Mucosa of descending colon (tissue), 3 donors: ENCODE measurements at places on chromosomes 16 and 17. TPM values are rescaled to one million over a fixed set of nuclear protein-coding genes. Genes with fewer than 3 reads are reported as not detected.

GRCh38 chr17:68592009-68592408 lies 9.2 kb downstream of the FAM20A start:
- DNase-seq = no peak

DNA sequence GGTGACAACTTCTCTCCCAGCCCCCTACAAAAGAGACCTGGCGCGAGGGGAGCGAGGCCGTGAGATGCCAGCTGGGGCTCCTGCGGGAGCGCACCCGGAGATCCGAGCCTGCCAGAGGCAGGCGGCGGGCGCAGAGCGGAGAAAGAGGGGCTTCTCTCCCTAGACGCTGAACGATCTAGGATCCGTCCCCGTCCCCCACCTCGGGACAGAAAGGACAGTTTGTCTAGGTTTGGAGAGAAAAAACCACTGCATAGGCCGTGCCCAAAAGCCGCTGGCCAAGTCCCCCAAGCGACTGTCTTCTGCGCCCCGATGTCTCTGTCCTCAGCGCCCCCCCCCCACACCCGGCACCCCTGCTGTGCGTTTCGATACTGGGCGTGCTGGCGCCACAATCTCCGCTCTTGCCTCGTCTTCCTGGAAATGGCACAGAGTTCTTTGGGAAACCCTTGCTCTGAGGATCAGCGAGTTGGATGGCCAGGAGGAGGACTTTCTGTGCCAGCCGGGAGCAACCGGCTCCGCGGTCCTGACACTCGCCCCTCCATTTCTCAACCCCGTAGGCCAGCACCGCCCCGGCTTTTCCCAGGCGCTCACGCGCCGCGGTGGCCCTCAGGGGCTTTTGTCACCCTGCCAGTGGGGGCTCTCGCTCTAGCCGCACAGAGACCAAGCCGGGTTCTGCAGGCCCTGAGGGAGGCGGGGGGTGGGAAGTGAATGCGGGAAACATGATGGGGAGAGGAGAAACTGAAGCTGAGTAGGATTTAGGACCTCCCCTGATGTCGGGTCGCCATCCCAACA lies 1.0 kb downstream of the SSTR2 start:
- DNase-seq = no peak

DNA sequence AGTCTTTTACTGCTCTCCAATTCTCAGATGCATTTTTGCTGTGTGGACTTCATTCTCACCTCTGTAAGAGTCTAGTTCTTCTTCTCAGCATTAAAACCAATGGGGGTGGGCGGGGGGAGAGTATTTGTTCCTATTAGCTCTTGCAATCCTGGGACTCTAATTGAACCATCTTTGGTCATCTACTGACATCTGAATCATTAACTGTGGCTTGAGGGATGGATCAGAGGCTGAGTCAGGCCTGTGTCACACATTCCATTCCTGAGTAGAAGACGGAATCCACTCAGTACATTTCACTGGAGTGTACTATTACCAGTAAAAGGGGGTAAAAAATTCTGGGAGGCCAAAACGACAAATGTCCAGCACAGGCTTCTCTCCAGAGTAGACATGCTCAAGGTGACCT lies 12.8 kb upstream of the ZNF23 start:
- no peak for DNase-seq

DNA sequence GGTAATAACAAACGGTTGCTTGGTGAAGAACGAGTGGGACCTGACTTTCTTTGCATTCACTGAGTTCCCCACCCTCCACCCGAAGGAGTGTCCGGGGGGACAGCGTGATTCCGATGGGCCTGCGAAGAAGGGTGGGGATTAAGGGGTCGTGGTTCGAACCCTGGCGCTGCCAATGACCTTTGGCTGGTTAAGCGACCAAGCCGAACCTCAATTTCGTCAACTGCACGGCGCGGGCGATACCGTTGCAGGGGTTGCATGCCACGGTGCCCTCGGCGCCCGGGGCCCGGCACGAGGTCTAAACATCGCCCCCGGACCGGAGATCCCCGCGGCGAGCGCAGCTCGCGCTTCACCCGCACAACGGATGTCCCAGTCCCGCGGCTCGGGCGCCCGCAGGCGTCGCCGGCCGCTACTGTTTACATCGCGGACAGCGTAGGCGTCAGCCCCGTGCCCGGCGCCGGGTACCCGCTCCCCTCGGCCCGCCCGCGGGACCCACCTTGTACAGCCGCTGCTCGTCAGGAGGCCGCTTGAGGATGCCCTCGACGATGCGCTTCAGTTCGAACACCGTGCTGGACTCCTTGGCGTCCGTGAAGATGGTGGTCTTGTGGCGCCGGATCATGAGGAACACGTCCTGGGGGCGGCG lies 460 bp downstream of the ELOB start:
- no peak for DNase-seq

The TGFB1I1 gene
- 227 TPM for total RNA-seq

DNA sequence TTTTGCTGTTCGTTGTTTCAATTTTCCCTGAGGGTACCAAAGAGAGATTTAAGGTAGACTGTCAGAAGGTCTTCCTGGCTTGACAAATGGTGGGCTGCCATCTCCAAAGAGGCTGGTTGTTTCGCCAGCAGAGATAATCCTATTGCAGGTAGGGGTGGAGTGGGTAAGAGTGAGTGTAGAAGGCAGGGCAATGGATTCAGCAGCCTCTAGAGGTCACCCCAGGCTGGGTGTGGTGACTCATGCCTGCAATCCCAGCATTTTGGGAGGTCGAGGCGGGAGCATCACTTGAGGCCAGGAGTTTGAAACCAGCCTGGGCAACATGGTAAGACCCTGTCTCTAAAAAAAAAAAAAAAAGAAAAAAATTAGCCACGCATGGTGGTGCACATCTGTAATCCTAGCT lies 34.6 kb downstream of the DCAKD start:
- DNase-seq = no peak

DNA sequence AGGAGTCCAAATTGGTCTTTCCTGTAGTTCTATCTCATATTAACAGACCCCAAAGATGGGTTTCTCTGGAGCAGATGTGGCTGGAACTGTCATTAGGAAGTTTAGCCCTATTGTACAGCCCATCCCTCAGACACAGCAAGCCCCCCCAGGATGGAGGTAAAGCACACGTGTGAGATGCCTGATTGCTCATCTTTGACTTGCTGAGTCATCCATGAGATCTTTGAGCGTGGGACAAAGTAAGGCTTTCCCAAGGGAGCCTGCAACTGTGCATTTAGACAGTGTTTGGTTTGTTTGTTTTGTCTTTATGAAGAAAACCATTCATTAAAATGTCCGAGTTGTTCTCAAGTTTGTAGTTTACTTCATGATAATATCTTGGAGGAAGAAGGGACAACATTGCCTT lies 145.3 kb upstream of the CDH13 start:
- DNase-seq = no peak

- peak; percentile 97 for DNase-seq
Observed at GRCh38 chr17:31487648-31488263, 96.3 kb downstream of the RAB11FIP4 start.

The TNFRSF12A gene
- total RNA-seq = 6.7 TPM
